Suppressor macrophage (primary cell): ENCODE measurements at places on chromosomes 13 and 19.

DNA sequence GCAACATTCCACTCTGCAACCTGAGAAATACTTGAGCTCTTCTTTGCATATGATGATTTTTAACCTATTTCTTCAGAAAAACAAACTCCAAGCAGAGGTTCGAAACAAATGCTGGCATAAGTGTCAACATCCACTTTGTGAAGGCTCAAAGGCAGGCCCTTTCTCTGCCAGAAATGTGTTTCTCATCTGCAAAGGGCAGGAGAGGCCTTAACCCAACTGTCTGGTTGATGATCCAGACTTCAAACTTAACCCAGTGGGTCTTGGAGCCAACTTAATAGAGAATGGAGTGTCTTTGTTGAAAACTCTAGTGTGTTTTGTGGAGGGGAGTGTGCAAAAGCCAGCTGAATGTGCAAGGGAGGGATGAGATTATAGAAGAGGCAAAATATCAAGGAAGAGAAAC, 28.3 kb upstream of the ZNF507 start:
- no peak for DNase-seq

DNA sequence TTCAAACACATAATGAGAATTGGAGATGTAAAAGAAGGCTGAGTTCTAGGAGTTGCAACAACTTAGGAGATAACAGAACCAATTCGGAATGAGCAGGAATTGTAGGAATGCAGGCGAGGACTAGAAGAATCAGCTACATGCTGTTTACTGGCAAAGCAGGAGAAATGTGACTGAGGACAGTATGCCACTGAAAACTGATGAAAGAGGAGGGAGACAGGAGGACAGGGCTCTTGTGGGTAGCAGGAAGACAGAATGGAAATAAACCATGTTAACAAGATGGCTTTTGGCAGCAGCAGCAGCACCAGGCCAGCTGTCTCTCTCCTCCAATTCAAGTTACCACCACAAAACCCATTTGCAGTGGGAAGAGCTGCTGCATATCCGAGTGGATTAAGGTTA, 91.0 kb upstream of the SLC15A1 start:
- DNase-seq, result no peak

- no peak for DNase-seq
These were observed 10.1 kb downstream of the CEACAM21 start for GRCh38 chr19:41586064-41586463.

GRCh38 chr13:99606324-99607066, 105.2 kb downstream of the TM9SF2 start:
- peak; percentile 96 for DNase-seq

GRCh38 chr13:70385852-70386251, 277.6 kb upstream of the KLHL1 start:
- DNase-seq, result no peak

DNA sequence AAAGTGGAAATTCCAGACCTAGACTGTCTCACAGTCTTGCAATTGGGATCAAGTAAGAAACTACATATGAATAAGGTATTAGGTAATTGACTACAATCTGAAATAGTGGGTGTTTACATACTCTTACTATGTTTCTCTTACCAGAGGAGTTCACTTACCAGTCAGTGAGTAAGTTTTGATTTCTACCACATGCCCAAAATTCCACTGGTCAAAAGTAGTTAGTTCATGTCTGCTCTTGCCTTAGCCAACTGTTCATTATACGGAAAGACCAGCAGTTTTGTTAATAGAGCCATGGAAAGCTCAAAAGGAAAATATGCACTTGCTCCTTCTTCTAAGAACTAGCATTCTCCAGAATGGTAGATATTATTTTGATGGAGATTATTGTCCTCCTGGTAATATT, 490.8 kb downstream of the RFC3 start:
- no peak for DNase-seq

- no peak for DNase-seq
These were observed 64.9 kb downstream of the DNAJC3 start for GRCh38 chr13:95741584-95742563.

DNA sequence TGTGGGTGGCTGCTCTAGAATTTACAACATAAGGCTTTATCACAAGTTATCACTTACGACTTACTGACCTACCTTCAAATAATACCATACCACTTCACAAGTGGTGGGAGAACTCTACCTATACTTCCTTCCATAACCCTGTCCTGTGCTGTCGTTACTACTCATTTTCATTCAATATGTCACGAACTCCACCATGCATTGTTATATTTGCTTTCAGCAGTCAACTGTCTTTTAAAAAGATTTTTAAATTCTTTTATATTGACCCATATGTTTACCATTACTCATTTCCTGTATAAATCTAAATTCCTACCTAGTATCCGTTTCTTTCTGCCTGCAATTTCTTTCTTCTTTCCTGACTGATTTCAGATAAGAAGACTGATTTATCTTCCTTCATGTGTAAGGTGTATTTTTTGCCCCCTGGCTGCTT, 200.0 kb downstream of the KLF12 start:
- no peak for DNase-seq

- DNase-seq, result no peak
These were observed 2.2 kb upstream of the PSMC4 start for GRCh38 chr19:39968789-39969188.

DNA sequence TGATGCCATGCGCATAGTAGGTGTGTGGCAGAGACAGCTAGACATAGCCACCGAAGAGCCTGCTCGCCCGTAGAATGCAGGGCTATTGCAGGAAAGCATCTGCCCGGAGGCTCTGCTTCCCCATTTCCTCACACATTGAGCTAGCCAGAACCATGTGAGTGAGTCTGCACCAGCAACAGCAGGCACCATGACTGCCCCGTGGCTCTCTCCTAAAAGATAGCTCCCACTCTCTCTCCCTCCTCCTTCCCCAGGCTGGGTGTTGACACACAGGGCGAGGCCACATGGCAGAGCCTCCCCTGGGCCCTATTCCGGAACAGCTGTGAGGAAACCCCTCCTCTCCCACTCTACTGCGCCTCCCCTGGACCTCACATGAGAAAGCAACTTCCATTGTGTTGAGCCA, 52.3 kb upstream of the ATP12A start:
- peak; percentile 69 for DNase-seq

- DNase-seq, result no peak
These were observed 2.4 kb downstream of the CACNG8 start for GRCh38 chr19:53965091-53965490.

GRCh38 chr13:19782049-19782726, 557 bp downstream of the PSPC1 start:
- DNase-seq, result peak; percentile 69

GRCh38 chr13:57825066-57825465, 193.5 kb downstream of the PCDH17 start:
- DNase-seq, result no peak

GRCh38 chr13:67099494-67099893, 130.6 kb downstream of the PCDH9 start:
- DNase-seq, result no peak

DNA sequence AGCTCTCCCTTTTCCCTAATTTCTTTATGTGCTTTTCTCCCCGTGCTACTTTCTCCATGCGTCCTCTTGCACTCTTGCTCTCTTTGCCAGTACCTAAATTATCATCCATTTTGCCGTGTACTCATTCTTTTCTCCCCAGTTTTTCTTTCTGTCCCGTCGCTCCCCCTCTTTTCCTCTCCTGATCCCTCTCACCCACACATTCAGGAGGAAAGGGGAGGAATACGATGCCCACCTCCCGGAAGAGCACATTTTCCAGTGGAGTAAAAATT, 821 bp downstream of the ZNF616 start:
- DNase-seq, result no peak

- DNase-seq, result no peak
These were observed 48.6 kb downstream of the SPATA13 start for GRCh38 chr13:24209138-24209537.

DNA sequence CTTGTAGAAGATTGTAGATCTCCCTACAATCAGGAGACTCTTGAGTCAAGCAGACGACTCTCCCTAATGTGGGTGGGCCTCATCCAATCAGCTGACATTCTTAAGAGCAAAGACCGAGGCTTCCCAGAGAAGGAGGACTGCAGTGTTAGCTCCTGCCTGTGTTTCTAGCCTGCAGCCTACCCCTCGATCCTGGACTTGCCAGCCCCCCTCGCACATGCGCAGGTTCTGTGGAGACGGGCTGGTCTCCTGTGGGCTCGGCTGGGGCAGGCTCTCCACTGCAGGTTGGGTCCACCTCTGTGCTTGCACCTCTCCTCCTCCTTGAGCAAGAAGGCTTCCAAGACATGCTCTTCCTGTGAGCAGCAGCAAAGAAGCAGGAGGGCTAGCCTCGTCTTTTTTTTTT, 185.2 kb upstream of the SOX1 start:
- no peak for DNase-seq

DNA sequence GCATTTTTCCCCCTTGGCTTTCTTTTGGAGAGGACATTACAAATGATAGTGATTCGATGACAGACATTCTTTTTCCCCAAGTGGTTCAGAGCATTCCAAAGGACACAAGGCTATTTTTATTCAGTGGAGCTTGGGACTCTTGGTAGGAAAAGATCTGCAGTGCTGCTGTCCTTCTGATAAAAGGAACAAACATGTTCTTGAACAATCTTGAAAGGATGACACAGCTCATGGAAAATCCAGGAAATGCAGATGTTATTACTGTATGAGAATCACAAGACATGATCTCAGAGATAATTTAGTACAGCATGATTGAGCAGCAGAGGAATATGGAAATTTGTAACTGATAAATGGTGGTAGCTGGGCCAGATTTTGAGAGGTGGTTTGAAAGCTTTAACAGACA, 96.2 kb upstream of the RFC3 start:
- peak; percentile 11 for DNase-seq

GRCh38 chr19:28238270-28238820, 974.6 kb downstream of the UQCRFS1 start:
- DNase-seq, result no peak

DNA sequence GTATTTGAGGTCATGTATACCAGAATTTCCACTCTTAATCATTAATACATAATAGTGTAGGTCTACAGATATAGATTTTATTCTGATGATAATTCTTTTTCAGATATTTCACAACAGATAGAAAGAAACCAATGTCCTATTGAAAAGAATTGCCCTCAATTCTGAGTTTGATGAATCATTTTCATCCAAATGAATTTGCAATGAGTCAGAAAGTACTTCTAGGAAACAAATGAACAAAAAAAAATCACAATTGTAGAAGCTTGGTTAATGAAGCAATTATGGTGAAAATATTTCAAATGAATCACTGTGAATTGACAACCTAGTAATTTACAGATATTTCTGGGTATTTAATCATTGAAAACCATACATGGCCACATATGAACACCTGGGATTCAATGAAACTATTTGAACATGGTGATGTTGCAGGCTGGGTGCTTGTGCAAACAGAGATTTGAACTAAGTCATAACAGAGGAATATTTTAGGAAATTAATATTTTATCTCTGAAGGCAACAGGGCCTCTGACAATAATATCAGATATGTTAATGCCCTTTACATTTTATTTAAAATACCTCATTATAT, 360.9 kb downstream of the SLITRK5 start:
- DNase-seq, result no peak

GRCh38 chr13:30681843-30682242, 53.5 kb upstream of the ALOX5AP start:
- peak; percentile 60 for DNase-seq

GRCh38 chr13:97295283-97296182, 73.4 kb downstream of the MBNL2 start:
- no peak for DNase-seq

DNA sequence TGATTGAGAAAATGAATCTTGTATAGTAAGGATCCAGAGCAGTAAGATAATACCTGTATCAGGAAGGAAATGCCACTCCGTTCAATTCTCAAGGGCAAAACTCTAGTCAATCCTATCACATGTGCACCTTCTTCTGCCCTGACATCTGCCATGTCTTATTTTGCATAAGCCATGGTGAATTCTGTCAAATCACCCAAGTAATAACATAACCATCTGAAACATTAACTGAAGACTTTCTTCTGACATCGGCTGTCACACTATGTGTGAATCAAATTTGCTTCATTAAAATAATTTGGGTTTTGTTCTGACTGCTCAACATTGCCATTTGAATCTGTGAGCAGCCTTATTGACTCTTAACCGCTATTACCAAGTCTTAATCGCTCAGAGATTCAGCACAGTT, 91.2 kb downstream of the PCDH9 start:
- DNase-seq, result no peak

DNA sequence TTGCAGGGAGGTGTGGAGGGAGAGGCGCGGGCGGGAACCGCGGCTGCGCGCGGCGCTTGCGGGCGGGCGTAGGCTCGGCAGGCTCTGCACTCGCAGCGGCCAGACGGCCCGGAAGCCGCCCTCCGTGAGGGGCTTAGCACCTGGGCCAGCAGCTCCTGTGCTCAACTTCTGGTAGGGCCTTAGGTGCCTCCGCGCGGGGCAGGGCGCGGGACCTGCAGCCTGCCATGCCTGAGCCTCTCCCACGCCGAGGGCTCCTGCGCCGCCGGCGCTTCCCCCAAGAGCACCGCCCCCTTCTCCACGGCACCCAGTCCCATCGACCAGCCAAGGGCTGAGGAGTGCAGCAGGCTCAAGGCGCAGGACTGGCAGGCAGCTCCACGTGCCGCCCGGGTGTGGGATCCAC, 940.8 kb upstream of the PCDH9 start:
- DNase-seq, result no peak

DNA sequence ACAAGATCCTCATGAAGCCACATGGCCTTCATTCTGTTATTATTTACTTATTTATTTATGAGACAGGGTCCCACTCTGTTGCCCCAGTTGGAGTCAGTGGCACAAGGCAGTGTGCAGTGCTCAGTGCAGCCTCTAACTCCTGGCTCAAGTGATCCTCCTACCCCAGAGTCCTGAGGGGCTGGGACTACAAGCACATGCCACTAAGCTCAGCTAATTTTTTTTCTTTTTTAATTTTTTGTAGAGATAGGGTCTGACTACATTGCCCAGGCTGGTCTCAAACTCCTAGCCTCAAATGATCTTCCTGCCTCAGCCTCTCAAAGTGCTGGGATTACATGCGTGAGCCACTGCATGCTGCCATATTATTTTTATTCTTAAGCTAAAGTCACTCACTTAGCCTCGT, 241.4 kb downstream of the UQCRFS1 start:
- DNase-seq, result no peak

GRCh38 chr13:93927431-93927830, 552.1 kb downstream of the DCT start:
- no peak for DNase-seq

GRCh38 chr13:39283072-39283471, 244.8 kb downstream of the NHLRC3 start:
- no peak for DNase-seq

GRCh38 chr13:70841240-70842061, 733.2 kb upstream of the KLHL1 start:
- DNase-seq, result no peak

- no peak for DNase-seq
These were observed 309.1 kb downstream of the KLF5 start for GRCh38 chr13:73367886-73368285.
